Gastrocnemius medialis (tissue), 4 donors: ENCODE measurements at places on chromosomes 16 and 17.

DNA sequence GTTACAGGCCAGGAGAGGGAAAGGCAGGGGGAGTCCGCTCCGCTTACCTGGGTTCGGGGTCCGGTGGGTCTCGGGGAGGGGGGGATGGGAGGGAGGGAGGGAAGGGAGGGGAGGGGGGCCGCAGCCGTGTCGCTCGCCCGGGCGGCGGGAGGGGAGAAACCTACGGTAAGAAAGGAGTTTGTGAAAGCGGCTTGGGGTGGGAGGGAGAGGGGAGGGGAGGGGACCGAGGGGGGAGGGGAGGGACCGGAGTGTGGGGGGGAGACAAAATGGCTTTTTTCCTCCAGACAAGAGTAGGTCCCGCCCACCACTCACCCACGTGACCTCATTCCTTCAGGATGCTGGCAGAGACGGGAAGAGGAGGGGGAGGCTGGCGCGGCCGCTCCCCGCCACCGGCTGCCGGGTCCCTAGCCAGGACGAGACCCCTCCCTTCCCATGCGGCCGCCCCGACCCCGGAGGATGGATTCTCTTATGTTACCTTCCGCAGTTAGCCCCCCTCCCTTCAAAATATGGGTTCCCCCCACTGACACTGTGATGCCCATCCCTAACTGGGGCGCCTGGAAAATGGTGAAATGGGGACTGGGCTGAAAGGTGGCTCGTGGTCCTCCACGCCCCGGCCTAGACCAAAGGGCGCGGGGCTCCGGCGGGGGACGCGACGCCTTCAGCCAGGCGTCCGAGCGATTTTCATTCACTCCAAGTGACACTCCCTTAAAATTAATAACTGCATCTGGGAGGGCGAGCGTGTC, at the start of gene PCGF2:
Gene PCGF2, minus strand, starts transcription at position 188 of the 743 bp plus-strand sequence. CDS start 7,934 bp downstream, outside the sequence.
- DNase-seq = peak; percentile 63

DNA sequence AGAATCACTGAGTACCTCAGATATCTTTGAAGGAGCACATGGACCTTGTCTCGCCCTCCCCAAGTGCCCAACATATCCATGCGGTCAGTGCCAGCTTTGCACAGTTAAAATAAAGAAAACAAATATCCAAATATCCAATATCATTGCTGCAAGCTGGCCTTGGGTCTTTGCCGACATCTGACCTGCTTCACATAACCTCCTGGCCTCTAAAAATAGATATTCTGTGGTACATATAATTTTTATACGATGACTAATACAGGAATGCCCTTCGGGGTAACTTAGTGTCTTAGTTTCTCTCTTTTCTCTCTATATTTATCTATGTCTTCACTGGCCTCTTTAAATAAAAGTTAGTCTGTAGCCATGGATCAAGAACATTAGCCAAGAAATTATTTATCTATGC, 67.8 kb downstream of the MAF start:
- DNase-seq = peak; percentile 71

GRCh38 chr17:44785921-44786320, 27.1 kb downstream of the ADAM11 start:
- DNase-seq = no peak

GRCh38 chr16:68900009-68900408, 56.7 kb downstream of the TANGO6 start:
- DNase-seq = no peak

GRCh38 chr16:75288596-75289120, 37.2 kb upstream of the BCAR1 start:
- DNase-seq = no peak

DNA sequence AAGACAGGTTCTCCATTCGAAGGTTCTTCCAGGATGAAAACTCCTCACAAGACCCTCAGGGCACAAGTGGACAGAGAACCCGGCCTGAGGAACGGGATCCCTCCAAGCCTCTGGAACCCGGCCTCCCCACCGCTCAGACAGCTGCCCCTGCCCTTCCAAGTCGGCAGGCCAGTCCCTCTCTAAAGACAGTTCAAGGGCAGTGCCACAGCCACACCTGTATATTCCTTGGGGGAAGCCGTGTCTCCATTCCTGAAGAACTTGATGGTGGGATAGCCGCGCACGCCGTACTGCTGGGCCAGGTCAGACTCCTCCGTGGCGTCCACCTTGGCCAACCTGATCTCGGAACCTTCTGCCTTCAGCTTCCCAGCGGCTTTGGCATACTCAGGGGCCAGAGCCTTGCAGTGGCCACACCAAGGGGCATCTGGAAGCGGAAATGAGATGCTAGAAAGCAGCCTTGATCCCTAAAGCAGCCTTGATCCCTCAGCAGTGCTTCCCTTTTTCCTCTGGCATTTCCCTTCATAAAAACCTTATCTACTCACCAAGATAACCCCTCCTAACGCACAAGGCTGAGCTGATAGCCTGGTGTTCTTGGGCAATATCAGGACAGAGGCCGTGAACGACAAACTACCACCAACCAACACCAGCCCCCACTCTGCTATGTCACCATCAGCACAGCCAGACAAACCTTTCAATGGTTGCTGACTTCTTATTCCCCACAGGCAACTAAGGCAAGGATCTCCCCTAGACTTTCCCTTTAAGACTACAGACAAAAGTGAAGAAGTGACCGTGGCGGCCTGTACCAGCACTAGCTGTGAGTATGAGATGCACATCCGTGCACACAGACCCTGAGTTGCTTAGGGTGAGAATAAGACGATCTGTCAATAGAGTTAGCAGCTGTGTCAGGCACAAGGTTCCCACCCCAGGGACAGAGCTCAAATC, 1.1 kb downstream of the P4HB start:
- DNase-seq = no peak

DNA sequence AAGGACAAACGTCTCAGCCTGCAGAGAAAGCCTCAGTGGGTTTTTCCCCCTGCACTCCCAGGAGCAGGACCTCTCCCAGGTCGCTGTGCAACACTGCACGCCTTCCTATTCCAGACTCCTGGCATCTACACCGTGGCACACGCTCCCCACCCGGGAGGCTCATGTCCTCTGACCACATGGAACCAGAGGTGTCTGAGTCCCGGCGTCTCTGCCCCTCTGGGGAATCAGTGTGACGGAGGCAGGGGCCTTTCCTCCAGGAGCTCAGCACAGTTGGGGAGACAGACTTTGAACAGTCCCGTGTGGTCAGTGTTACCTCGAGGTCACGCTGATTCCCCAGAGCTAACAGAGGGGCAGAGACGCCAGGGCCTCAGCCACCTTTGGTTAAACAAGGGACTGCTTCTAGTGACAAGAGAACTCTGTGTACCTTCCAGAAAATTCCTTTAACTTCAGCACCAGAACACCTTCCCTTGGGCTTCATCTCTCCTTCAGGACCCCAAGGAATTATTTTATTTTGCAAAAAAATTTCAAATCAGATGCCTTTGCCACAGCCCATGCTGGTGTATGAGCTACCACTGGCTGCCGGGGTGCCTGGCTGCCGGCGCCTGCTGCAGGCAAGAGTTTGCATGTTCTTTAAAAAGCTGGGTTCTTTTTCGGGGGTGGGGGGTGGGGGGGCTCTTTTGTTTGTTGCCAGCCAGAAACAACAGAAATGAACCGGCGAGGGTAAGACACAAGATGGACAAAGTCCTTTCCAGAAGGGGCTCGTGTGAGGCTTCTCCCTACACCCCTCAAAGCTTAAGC, 6.6 kb downstream of the CANT1 start:
- DNase-seq = peak; percentile 12

- DNase-seq = no peak
Observed at GRCh38 chr16:3597676-3598075, 13.7 kb downstream of the SLX4 start.

- DNase-seq = no peak
Observed at GRCh38 chr17:61849674-61850073, 13.7 kb downstream of the BRIP1 start.

DNA sequence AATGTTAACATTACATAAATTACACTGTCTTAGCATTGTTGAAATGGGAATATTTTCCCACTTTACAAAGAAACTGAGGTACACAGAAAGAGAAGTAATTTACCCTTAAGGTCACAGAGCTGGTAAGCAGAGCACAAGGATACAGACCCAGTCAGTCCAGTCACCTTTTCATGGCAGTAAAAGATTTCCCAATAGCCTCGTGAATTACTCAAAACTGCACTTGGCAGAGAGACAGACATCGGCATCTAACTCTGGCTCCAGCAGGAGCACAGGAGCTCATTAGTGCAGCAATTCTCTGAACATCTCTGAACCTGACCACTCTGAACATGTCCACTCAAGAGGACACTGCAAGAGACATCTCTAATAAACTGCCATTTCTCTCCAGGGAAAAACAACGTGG, 3.1 kb downstream of the TEX2 start:
- DNase-seq = no peak

- no peak for DNase-seq
Observed at GRCh38 chr16:84286578-84287240, 8.0 kb upstream of the WFDC1 start.

DNA sequence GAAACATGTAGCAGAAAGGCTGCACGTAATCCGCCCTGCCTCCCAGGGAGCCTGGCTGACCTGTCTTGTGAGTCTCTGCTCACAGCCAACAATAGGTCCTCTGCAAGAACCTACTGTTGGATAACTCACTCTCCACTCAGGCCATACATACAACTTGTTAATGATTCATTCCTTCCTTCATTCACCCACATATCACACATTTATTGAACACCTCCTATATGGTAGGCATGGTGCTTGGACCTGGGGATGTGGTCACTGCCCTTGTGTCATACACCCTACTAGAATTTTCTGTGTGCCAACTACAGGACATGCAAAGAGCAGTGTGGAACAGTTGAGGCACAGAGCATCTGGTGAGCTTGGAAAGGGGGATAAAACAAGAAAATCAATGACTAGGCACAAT, 28.1 kb upstream of the HNF1B start:
- no peak for DNase-seq

DNA sequence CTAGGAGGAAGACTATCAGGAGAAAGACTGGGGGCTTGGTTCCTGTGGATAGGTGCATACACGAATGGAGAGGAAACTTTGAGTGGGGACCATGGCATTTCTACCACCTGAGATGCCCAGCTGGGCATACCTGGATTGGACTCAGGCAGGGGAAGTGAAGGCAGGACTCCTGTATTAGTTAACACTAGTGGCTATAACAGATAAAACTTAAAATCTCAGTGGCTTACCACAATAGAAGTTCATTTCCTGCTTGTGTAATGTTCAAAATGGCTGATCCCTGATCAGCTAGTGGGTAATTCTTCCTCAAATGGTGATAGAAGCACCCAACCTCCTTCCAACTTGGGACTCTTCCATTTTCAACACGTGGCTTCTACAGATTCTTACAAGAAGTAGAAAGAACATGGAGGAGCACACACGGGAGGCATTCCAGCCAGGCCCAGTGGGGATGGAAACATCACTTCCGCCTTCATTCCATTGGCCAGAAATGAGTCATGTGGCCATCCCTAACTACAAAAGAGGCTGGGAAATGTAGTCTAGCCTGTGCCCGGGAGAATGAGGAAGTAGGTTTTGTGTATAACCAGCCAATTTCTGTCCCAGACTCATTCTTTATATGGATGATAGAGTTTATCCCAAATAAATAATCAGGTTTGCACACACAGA, 112.1 kb downstream of the UTP18 start:
- peak; percentile 16 for DNase-seq

GRCh38 chr17:33520426-33521330, 227.6 kb upstream of the ASIC2 start:
- DNase-seq = no peak

DNA sequence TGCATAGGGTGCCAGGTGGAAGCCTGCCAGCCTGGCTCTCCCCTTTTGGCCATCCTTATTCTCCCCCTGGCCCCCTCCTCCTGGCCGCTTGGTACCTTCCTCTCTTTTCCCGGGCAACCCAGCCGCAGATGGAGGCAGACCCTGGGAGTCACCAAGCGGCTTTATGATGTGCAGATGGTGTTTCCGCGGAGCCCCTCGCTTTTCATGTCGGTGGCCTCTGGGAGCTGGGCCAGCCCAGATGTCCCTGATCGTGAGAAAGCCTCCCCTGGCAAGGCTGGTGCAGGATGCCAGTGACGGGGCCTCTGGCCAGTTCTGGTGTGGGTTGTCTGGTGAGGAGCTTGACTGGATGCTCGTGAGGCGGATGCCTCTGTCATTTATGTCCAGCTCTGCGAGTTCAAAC, 18.0 kb upstream of the BRD7 start:
- DNase-seq = no peak

- DNase-seq = no peak
Observed at GRCh38 chr17:75403131-75403530, 2.3 kb downstream of the GRB2 start.

DNA sequence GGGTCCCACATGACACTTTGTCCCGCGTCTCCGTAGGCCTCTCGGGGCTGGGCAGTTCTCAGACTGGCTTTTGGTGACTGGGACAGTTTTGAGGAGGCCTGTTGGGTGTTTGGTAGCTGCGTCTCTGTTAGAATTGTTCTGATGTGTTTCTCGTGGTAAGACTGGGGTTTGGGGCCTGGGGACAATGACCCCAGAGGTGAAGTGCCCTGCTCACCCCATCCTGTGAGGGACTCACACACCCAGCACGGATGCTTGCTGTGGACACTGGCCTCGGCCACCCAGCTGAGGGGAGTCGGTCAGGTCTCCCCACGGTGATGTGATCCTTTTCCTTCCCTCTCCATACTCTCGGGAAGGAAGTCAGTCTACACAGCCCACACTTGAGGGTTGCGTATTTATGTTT, 50.3 kb downstream of the METRNL start:
- DNase-seq = no peak

GRCh38 chr16:66844342-66845079, at the start of gene CA7:
Gene CA7 (plus strand): TSS chr16:66844414. CDS start chr16:66844488, 74 bp downstream.
- no peak for DNase-seq

- no peak for DNase-seq
Observed at GRCh38 chr17:57870283-57870635, 20.4 kb upstream of the MRPS23 start.

GRCh38 chr16:73426433-73427160, 378.7 kb upstream of the ZFHX3 start:
- no peak for DNase-seq

DNA sequence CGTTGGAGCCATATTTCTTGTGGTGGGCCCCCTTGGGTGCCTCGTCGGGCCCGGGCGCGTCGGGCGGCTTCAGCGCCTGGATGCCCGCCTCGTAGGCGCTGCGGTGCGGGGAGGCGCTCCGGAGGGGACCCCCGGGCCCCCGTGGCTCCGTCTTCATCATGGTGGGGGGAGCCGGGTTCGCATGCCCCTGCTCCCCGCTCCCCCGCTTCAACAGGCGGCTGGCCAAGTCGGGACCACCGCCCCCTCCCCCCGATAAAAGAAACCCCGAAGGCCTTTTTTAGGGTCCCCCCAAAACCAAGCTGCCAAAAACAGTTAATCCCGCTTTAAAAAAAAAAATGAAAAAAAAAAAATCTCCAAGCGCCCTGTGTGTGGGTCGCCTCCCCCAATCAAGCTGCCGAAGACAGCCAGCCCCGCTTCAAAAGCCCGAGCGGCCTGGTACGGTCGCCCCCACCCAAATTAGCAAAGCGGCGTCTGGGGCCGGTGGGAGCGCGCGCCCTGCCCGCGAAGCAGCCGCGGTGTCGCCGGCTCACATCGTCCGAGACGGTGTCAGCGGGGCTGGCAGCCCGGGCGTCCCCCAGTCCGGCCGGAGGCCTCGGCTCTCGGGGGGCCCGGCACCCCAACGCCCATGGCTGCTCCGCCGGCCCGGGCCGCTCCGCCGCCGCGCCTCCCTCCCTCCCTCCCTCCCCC, at the start of gene PPP1R9B:
Gene PPP1R9B, minus strand, starts transcription at position 324 of the 687 bp plus-strand sequence. Its CDS starts 164 bp downstream, at position 160.
- DNase-seq = no peak

GRCh38 chr17:48554412-48555257, 9.7 kb upstream of the HOXB2 start:
- no peak for DNase-seq
